ENCODE measurements at places on chromosomes 12 and 14.

DNA sequence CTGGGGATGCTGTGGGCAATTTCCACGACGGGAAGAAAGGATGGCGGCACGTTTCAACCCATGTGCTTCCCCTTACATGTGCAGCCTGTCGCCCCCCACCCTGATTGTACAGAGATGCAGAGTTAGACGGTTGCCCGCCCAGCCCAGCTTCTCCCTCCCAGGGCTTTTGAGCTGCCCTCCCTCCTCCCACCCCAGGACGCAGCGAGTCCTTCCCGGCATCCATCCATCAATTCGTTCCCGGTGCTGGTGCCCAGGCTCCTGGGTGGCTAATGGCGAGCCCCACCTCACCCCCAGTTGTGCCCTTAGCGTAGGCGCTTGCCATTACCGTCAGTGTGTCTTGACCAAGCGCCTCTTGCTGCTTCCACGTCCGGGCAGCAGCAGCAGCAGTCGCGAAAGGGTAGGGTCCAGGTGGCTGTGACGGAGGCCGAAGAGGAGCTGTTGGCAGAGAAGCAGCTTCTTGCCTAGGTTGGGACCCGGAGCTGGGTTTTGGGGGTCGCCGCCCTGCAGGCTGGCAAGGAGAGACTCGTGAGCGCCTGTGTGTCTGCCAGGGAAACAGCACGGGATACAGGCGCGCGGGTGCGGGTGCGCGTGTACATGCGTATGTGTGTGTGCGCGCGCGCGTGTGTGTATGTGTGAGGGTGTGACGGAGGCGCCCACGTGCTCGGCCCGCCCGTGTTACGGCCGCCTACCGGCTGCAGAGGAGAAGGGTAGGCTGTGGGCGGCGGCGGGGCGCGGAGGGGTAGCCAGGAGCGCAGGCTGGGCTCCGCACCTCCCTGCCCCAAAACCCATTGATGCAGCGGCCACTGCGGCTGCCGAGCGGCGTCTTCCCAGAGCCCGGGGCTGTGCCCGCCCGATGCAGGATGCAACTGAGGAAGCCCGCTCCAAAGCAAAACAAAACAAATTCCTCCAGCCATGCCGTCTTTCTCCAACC, at the start of gene SLC6A15:
Gene SLC6A15 (minus strand): TSS at position 602 of the 931 bp plus-strand sequence. CDS start 20,679 bp downstream, outside the sequence.
- no peak for DNase-seq

- DNase-seq = no peak
Observed at GRCh38 chr14:93015064-93015463, 92.1 kb downstream of the CHGA start.

GRCh38 chr12:111238075-111238734, 130.7 kb downstream of the PHETA1 start:
- no peak for DNase-seq

DNA sequence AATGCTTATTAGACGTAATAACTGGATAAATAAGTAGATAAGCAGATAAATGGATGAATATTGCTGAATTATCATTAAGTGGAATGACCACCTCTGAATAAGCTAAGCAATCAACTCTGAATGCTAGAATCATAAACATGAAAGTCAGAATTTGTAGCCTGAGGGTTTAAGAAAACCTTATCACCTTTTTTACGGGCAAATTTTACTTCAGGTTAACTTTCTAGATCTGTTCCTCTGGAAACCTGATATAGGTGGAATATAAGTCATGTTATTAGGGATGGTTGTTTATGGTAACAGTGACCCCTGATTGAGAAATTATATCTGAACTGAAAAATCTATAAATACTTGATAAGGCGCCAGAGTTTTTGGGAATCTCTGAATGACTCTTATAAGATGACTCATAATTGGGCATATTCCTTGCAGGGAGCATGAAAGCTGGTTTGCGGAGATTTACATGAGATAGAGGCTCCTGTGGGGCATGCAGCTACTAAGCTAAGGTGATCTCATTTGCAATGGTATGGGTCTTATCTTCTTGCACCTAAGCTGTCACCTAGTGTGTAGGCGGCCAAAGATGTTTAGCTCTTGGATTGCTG, 12.1 kb downstream of the SPX start:
- DNase-seq = no peak

GRCh38 chr14:79493081-79493645, 718.1 kb downstream of the DIO2 start:
- no peak for DNase-seq

GRCh38 chr12:42706321-42706720, 116.8 kb upstream of the PRICKLE1 start:
- no peak for DNase-seq
